Thymus (tissue), 14 donors: ENCODE measurements at places on chromosomes 12 and 14. TPM values are rescaled to one million over a fixed set of nuclear protein-coding genes. Genes with fewer than 3 reads are reported as not detected.

GRCh38 chr14:32720927-32721326, 217.8 kb upstream of the NPAS3 start:
- no peaks in the 10 kb centered on the region for H3K4me1 ChIP-seq
- no peak overlapping the region for H3K4me3 ChIP-seq
- H3K27me3 ChIP-seq = no peaks in the 10 kb centered on the region
- no peak overlapping the region for H3K27ac ChIP-seq
- DNase-seq = no peak

The WSCD2 gene
- total RNA-seq = 0.33 TPM

DNA sequence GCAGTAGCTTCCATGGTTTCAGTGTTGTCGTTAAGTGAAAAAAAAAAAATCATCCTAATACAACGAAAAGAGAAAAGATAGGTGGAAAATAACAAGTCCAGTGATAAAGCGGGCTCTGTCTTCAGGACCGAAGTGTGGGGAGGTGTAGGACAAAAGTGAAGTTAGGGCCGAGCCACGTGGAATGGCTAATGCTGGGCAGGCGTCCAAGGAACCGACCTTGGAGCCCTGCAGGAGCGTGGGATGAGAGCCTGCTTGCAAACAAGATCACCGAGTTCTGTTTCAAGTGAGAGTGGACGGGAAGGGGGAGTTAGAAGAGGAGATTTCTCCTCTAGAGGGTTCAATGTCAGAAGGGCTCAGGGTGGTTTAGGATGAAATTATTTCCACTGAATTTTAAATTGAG, 22.2 kb downstream of the A2ML1 start:
- no peaks in the 10 kb centered on the region for H3K36me3 ChIP-seq
- no peak overlapping the region for H3K27ac ChIP-seq
- H3K27me3 ChIP-seq = no peaks in the 10 kb centered on the region

GRCh38 chr14:51908086-51908485, 47.7 kb downstream of the GNG2 start:
- H3K27ac ChIP-seq = no peak overlapping the region
- no peaks in the 10 kb centered on the region for H3K27me3 ChIP-seq
- no peaks in the 10 kb centered on the region for H3K4me1 ChIP-seq
- no peak for DNase-seq

GRCh38 chr12:22653791-22654190, 28.8 kb downstream of the ETNK1 start:
- DNase-seq = no peak
- H3K4me1 ChIP-seq = no peaks in the 10 kb centered on the region
- H3K27ac ChIP-seq = no peak overlapping the region
- no peak overlapping the region for H3K4me3 ChIP-seq

The IFI27 gene
- total RNA-seq = 360 TPM

The ACVRL1 gene
- total RNA-seq = 14.9 TPM

GRCh38 chr14:83197271-83197670, 1663.6 kb upstream of the SEL1L start:
- DNase-seq = no peak
- H3K36me3 ChIP-seq = no peaks in the 10 kb centered on the region
- H3K27ac ChIP-seq = no peak overlapping the region
- H3K4me3 ChIP-seq = no peak overlapping the region
- no peaks in the 10 kb centered on the region for H3K4me1 ChIP-seq

The NGB gene
- 0.14 TPM for total RNA-seq

GRCh38 chr12:8032242-8033152, at the start of gene FOXJ2:
Gene FOXJ2 (plus strand): TSS chr12:8032716. CDS start chr12:8039833, 7,117 bp downstream.
- peak; percentile 73 for DNase-seq
- peak within 1 kb of the TSS; percentile 99 for H3K4me3 ChIP-seq
- no peaks in the 10 kb centered on the region for H3K27me3 ChIP-seq
- H3K36me3 ChIP-seq = no peaks in the 10 kb centered on the region
- H3K4me1 ChIP-seq = peaks cover 21% of the 10 kb centered on the region
